MV-4-11 (cell line): ENCODE measurements at places on chromosomes 11 and 22.

GRCh38 chr11:16911186-16911585 is 103.0 kb downstream of the PLEKHA7 start:
- DNase-seq, result no peak

DNA sequence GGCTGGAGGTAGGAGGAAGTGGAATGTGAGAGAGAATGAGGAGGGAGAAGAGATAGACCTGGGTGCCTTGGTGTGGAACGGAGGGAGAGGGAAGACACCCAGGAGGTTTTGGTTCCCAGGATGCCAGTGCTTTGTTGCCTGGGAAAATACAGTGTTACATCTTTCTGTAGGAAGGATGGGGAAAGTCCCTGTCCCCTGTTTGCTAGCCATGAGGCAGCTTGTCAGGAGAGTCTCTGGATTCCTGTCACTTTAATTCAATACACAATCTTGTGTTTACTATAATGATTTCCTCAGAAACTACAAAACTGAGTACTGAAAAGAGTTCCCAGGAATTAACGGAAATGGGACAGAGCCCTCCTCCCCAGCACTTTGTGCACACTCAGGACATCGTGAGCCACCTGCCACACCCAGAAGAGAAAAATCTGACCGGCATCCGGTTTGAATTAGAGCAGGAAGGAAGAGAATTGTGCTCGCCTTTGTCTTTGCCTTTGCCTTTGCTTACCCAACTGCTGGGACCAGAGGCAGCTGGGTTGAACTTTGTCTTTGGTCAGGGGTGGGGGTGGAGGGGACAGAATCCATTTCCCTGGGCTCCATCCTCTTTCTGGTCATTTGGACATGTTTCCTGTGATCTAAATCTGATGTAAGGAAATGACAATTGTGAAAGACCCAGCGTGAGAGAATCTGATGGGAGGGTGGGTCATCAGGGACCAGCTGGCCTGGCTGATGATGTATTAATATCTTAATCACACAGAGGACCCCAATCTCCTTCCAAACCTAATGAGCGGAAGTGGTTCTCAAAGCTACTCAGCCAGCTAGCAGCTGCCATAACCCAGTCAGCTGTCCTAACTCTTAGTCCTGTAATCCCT is 1.3 kb upstream of the LIMK2 start:
- DNase-seq, result no peak

DNA sequence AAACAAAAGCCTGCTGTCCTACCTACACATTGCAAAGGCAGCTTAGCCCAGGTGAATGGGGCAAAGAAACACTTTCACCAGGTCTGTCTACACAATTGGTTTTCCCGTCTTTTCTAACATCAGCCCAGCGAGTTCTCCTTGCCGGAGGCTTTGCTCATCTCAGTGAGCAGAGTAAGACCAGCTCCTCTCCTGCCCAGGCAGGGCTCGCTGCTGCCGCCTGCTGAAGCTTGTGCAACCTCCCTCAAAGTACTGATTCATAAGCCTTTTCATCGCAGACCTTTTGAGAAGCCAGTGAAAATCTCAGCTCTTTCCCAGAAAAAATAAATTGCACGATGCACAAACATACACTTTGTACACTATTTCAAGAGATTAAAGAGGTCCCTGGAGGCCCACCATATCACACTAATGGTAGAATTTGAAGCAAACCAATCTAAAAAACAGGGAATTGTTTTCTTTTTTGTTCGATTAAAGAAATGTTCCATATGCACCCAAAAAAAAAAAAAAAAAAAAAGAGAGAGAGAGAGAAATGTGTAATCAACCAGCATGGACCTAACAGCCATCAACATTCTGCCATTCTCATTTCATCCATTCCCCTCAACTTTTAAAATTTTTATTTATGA is 328.1 kb upstream of the MPPED2 start:
- DNase-seq, result no peak

DNA sequence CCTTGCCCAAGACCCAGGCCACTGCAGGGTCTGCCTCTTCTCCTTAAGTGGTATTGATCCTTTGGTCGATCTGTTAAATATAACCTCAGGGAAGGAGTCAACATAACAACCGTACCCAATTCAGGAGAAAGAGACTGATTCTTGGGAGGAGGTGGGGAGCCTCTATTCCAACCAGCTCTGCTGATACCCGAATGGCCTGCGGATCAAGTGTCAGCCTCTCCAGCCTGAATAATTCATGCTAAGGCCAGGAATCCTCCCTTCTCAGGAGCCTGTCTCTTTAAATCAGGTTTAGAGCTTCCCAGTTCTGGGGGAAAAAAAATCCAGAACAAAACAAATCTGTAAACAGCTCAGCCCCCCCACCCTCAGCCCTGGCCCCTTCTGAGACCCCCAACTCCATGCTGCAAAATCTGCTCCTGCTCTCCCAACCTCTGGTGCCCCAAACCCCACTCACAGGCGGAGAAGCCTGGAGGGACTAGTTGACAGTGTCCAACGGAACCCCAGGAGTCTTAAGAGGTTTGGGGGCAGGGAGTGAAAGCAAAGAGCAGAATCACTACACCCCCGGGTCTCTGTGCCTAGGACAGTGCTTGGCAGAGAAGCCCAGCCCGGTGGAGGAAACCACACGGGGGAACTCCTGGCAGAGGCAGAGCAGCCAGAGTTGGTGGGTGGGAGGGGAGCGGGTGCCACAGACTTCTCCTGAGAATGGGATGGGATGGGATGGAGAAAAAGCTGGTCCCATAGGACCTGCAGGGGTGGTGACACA is 863 bp upstream of the TPBGL start:
- no peak for DNase-seq

DNA sequence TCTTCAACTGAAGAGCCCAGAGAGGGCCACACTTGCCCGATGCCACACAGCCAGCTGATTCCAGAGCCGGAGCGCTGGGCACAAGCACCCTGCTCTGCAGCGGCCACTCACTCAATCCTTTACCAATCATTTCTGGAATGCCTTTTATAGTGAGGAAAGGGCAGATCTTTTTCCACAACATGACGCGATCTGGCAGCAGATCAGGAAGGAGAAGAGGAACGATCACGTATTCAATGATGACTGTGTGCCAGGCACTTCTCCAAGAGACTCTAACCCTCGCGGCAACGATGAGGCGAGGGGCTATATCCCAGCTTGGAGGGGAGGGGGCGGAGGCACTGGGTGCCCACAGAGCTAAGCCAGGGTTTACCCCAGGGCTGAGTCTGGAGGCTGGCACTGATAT is 56.3 kb upstream of the TCF20 start:
- no peak for DNase-seq

GRCh38 chr22:30471616-30472318 is at the start of gene SEC14L3:
SEC14L3 (minus strand) TSS chr22:30472017; CDS start chr22:30471958, 59 bp downstream.
- no peak for DNase-seq

DNA sequence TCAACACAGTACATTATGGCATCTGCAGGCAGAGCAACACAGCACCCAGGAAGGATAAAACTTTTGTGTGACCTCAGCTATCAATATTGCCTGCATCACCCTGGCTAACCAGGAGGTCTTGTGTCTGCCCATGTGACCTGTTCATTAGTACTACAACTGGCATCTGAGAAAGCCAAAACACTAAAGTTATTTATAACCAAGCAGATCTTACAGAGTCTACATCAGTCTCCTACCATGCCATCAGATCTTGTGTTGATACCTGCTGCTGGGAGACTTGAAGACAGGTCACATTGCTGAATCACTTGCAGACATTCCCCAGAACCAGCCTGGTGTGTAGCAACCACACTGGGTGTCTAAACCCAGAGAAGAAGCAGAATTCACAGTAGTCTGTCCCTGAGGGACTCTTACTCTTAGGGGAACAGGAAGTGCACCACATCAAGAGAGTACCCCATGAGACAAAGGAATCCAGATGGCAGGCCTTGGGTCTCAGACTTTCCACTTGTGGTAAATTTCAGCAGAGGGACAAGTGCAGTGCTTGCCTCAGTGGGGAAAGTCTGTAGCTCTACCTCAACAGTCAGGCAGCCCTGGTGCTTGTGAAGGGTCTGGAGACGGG is 7.0 kb downstream of the OR9G1 start:
- DNase-seq, result no peak

- no peak for DNase-seq
Observed at GRCh38 chr11:124445646-124446150, at the start of gene OR8B8. OR8B8 (minus strand) TSS chr11:124445696; CDS start chr11:124441085, 4,611 bp downstream.

DNA sequence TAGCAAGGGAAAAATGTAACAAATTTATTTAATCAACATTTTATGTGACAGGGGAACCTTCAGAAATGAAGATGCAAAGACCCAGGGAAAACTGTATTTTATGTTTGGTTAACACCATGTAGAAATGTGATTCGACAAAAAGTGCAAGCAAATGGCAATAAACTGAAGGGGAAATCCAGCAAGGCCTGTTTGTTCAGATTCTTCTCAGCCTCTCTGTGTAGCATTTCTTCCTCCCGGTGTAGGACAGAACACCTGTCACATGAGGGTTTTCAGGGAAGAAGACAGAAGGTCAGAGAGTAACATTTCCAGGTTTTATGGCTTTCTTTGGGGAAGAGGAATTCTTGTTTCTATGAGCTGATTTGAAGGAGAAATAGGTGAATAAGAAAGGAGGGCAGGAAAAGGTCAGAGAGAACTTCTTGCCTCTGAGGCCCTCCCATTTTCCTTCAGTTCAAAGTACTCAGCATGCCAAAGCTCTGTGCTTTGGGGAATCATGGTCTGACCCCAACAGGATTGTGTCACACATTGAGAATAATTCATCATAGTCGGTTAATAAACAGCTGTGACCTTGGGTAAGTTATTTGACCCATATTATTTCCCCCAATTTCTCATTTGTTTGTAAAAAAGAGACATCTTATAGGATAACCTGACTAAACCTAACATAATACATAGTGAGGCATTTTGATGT is 45.5 kb upstream of the ME3 start:
- no peak for DNase-seq

- no peak for DNase-seq
Observed at GRCh38 chr22:41123151-41123550, 30.8 kb downstream of the EP300 start.

- no peak for DNase-seq
Observed at GRCh38 chr11:28836285-28837081, 728.3 kb downstream of the METTL15 start.

- no peak for DNase-seq
Observed at GRCh38 chr22:24576778-24577177, 16.1 kb downstream of the LRRC75B start.

GRCh38 chr11:77779935-77780334 is 40.6 kb downstream of the RSF1 start:
- DNase-seq, result no peak

DNA sequence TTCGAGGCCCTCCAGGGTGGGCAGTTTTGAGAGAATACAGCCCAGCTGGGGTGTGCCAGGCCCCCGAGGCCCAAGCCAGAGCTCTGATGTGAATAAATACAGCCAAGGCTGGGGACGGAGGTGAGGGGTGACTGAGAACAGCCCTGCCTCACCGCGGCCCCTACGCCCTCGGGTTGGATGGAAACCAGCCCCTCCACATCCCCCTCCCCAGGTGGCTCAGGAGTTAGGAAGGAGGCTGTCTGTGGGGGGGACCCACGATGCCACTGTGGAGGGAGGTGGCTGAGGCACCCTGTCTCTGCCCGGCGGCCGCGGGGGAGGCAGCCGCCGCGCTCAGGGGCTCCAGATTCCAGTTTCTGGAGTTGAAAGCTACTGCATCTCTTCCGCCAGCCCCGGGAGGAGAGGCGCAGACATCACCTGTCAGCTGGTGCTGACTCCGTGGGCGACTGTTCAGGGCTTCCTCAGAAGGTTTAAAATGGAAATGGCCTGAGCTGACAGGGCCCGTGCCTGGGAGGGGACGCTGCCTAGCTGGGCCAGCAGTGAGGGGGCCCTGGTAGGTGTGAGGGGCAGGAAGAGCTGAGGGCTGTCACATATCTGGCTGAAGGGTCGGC is 1.4 kb downstream of the FLRT1 start:
- no peak for DNase-seq
